ENCODE measurements at places on chromosomes 2 and 18. TPM values are rescaled to one million over a fixed set of nuclear protein-coding genes. Genes with fewer than 3 reads are reported as not detected.

DNA sequence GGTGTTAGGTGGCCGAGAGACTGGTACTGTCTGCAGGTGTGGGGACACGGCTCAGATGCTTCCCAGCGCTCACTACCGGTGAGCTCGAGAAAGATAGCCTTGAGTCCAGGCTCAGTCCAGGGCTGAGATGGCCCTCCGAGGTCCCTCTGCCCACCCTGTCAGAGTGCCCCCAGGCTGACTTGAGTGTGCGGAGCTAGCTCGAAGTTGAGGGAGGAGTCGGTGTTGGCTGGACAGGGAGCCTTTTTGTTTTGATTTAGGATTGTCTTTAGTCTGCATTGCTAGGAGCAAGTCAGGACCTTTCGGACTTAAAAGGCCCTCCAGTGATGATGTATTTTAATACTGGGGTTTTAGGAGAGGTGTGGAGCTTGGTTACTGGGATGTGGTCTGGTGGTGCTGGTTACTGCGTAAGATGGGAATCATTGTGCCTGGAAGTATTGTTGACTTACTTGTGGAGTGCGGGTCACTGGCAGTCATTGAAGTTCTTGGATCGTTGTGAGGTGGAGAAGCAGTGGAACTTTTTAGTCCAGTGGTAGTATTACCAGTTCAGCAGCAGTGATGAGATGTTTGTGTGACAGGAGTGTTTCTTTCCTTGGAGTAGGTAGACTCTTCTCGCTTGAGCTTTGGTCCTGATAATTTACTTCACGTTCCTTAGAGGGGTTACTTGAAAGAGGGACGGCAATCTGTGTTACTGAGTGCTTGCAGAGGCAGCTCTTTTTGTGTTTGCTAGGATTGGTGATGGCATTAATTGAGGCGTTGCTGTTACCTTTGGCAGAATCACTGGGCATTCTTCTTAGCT, 633 bp downstream of the KIAA1328 start:
- DNase-seq = no peak

GRCh38 chr18:55320424-55321264, 267.3 kb downstream of the TCF4 start:
- DNase-seq = no peak

TUBA4B gene
- total RNA-seq = not detected

CCT7 gene
- total RNA-seq = 188 TPM

DNA sequence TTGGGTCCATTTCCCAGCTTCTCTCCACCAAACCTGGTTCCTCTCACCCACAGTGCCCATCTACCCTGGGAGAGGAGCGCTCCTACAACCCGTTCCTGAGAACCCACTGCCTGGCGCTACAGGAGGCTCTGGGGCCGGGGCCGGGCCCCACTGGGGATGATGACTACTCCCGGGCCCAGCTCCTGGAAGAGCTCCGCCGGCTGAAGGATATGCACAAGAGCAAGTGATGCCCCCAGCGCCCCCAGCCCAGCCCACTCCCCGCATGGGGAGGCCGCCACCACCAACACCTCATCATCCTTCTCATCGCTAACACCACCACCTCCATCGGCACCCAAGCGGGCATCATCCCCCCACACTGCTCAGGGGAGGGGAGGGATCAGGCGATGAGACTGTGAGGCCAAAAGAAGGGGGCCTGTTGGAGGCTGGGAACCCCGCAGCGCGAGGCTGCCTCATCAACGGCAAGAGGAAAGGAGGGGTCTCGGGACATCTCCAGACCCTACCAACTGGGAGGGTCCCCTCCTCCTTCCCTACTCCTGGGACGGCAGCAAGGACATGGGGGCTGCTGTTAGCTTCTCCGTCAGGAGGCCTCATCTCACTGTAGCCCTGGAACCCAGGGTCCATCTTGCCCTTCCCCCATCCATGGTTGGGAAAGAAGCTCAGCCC, 11.8 kb upstream of the CATIP start:
- no peak for DNase-seq

GRCh38 chr2:152454960-152455359, 120.0 kb downstream of the FMNL2 start:
- DNase-seq = no peak

DNA sequence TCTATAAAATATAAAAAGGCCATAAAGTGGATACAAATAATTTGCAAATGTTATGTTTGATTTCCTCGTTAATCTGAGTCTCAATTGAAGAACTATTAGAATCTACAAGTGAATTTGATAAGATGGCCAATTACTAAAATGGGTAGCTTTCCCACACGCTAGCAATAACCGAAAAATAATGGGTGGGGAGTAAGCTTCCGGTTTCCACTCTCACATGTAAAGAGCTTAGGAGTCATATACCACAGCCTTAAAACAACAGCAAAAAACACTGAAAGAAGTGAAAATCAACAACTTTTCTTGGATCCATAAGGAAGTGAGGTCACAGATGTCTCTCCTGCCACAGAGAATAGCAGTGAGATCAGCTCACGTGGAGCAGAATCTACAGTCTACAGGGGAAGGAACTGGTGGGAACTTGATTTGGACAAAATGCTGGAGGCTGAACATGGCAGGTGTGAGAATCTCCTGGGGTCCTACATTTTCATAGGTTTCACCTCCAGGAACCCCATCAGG, 18.6 kb downstream of the THAP4 start:
- no peak for DNase-seq

DNA sequence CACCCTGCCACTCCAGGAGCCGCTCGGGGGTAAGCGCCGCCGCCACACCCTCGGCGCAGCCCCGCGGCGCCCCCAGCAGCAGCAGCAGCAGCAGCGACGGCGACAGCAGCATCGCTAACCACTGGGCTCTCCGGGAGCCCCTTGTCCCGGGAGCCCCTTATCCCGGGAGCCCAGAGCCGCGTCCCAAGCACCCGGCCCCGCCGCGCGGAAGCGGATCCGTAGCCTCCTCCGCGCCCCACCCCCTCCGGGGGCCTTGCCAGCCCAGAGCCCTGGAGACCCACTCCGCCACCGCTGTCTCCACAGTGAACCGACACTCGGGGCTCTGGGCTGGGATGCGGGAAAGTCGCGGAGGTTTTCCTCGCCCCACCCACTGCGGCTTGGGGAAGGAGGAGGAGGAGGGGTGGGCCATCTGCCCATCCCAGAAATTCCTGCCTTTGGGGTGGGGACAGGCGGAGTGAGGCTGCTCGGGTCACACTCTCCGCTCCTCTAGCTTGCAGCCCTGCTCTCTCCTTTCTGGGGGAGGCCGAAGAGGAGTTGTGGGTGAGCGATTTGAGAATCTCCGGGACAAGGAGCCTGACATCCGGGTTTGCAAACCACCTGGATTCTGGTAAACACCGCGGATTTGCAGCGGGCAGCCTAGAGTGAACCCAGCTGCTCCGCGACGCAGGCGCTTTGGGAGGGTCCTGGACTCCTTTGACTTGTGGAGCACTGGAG, at the start of gene PLA2R1:
TSS of gene PLA2R1 (minus strand) at position 324 of the 714 bp plus-strand sequence. CDS start at position 112, 212 bp downstream.
- no peak for DNase-seq

DNA sequence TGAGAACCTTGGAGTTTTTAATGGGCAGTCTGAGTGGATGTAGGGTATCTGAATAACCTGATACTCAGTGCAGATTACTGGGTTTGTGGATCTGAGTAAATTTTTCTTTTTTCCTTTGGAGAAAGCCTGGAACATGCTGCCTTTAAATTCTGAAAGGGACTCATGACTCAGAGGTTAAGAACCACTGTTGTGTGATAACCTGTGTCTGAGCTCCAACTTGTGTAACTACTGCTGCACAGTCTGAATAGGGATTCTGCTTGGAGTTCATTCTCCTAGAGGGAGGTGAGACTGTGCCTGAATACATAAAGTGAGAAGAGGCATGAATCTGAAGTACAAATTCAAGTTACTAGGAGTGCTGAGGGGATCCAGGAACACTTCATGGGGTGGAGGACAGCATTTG, 36.2 kb downstream of the KDM3A start:
- no peak for DNase-seq

ANO7 gene
- total RNA-seq = 0.98 TPM

DNA sequence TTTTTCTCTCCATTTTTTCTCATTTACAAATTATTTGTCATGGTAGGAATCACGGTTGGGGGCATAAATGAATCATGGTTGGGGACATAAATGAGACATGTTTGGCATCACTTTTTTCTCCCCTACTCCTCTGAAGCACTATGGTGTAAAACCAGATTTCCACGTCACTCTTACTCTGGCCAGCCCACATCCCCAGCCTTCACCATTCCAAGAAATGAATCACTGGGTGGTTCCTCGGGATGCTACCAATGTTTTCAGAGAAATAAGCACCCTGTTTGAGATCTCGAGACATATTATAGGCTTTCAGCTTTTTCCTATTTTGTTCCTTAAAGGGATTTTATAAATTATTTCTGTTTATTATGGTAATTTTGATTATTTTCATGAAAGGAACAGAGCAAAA, 155.0 kb upstream of the SLC8A1 start:
- no peak for DNase-seq

INHA gene
- total RNA-seq = 0.74 TPM
